ENCODE measurements at places on chromosomes 4 and X. TPM values are rescaled to one million over a fixed set of nuclear protein-coding genes. Genes with fewer than 3 reads are reported as not detected.

- H3K27ac ChIP-seq: no peak overlapping the region
- H3K4me1 ChIP-seq: no peaks in the 10 kb centered on the region
- DNase-seq: no peak
- H3K27me3 ChIP-seq: no peaks in the 10 kb centered on the region
- H3K36me3 ChIP-seq: no peaks in the 10 kb centered on the region
- H3K4me3 ChIP-seq: no peak overlapping the region
Observed at GRCh38 chrX:136694431-136695087, 46.6 kb downstream of the CD40LG start.

GRCh38 chr4:67522851-67523671 is 22.2 kb downstream of the CENPC start:
- H3K4me1 ChIP-seq: peaks cover 9% of the 10 kb centered on the region
- no peak overlapping the region for H3K4me3 ChIP-seq
- H3K27me3 ChIP-seq: no peaks in the 10 kb centered on the region
- no peak overlapping the region for H3K27ac ChIP-seq

GRCh38 chrX:136211766-136212556 is 39.2 kb downstream of the MAP7D3 start:
- H3K27ac ChIP-seq: no peak overlapping the region
- no peak overlapping the region for H3K4me3 ChIP-seq
- peaks cover 4% of the 10 kb centered on the region for H3K4me1 ChIP-seq
- no peak for DNase-seq
- no peaks in the 10 kb centered on the region for H3K36me3 ChIP-seq

GRCh38 chrX:9707306-9708033 is 58.2 kb downstream of the GPR143 start:
- no peaks in the 10 kb centered on the region for H3K4me1 ChIP-seq
- no peak overlapping the region for H3K4me3 ChIP-seq
- DNase-seq: no peak
- no peaks in the 10 kb centered on the region for H3K36me3 ChIP-seq
- no peak overlapping the region for H3K27ac ChIP-seq

GRCh38 chr4:127586922-127587571 is 45.7 kb upstream of the INTU start:
- no peak overlapping the region for H3K4me3 ChIP-seq
- H3K27me3 ChIP-seq: no peaks in the 10 kb centered on the region
- no peaks in the 10 kb centered on the region for H3K36me3 ChIP-seq

DNA sequence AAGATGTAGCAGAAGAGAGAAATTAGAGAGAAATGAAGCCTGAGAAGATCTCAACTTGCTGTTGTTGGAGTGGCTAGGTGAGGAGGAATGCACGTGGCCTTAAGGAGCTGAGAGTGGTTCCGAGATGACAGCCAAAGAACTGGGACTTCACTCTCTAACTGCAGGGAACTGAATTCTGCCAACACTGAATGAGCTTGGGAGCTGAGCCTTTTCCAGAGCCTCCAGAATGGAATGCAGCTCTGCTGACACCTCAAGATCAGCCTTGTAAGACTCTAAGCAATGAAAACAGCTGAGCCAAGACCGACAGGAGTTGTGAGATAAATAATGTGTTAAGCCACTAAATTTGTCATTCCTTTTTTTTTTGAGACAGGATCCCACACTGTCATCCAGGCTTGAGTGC is 73.0 kb downstream of the TLL1 start:
- no peaks in the 10 kb centered on the region for H3K36me3 ChIP-seq
- DNase-seq: no peak
- H3K4me1 ChIP-seq: no peaks in the 10 kb centered on the region
- H3K27ac ChIP-seq: no peak overlapping the region

DNA sequence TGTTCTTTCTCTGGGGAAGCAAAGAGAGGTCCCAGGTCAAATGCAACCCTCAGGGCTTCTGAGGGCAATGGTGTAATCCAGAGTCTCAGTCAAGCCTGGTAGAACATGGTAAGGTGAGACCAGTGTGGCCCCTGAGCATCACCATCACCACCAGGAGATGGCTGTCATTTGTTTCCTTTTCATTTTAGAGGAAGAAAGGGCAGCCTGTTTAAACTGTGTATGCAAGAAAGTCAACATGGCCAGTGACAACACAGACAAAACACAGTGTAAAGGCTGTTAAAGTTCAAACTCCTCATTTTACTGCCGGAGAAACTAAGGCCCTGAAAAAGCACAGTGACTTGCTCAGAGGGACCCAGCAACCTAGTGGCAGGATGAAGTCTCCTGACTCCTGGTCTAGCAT is 2.0 kb upstream of the EDA start:
- no peaks in the 10 kb centered on the region for H3K27me3 ChIP-seq
- no peaks in the 10 kb centered on the region for H3K36me3 ChIP-seq
- no peak overlapping the region for H3K4me3 ChIP-seq
- no peak for DNase-seq
- peaks cover 5% of the 10 kb centered on the region for H3K4me1 ChIP-seq

DNA sequence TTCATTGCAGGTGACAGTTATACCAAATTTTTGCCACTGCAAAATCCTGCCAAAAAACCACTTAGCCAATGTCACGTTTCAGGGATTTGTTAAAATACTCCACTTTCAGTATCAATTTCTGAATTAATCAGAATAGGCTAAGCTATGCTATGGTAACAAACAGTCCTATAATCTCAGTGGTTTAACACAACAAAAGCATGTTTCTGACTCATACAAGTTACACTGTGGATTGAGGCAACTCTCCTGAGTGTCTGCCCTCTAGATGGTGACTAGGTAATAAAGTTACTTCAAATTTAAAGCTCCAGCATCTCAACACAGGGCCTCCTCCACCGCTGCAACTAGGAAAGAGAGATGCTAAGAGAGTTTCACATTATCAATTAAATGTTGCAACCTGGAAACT is 23.0 kb upstream of the RADX start:
- H3K27me3 ChIP-seq: peaks cover 3% of the 10 kb centered on the region
- no peaks in the 10 kb centered on the region for H3K36me3 ChIP-seq
- H3K4me1 ChIP-seq: no peaks in the 10 kb centered on the region
- no peak for DNase-seq
- H3K4me3 ChIP-seq: no peak overlapping the region

DNA sequence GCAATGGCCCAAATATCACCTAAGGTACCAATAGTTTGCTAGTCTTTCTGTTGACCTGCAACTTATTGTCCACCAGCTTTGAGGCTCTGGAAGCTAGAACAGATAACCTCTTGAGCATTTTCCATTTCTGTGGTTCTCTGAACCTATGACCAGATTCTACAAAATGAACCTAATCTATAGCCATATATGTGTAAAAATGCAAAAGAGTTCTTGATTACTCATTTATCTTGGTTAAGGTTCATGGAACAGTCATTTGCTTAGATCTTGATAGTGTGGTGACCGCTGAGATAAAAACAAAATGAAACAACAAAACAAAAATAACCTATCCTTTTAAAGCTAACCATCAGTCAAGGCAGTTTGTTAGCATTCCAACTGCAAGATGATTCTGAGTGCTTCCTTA is 9.3 kb upstream of the GATB start:
- H3K36me3 ChIP-seq: no peaks in the 10 kb centered on the region
- H3K27me3 ChIP-seq: peaks cover 5% of the 10 kb centered on the region
- H3K27ac ChIP-seq: no peak overlapping the region
- H3K4me3 ChIP-seq: no peak overlapping the region

- no peak overlapping the region for H3K4me3 ChIP-seq
- no peak for DNase-seq
- H3K4me1 ChIP-seq: no peaks in the 10 kb centered on the region
- H3K27me3 ChIP-seq: no peaks in the 10 kb centered on the region
- H3K36me3 ChIP-seq: no peaks in the 10 kb centered on the region
- no peak overlapping the region for H3K27ac ChIP-seq
Observed at GRCh38 chr4:121551881-121552280, 144.9 kb downstream of the ANXA5 start.

DNA sequence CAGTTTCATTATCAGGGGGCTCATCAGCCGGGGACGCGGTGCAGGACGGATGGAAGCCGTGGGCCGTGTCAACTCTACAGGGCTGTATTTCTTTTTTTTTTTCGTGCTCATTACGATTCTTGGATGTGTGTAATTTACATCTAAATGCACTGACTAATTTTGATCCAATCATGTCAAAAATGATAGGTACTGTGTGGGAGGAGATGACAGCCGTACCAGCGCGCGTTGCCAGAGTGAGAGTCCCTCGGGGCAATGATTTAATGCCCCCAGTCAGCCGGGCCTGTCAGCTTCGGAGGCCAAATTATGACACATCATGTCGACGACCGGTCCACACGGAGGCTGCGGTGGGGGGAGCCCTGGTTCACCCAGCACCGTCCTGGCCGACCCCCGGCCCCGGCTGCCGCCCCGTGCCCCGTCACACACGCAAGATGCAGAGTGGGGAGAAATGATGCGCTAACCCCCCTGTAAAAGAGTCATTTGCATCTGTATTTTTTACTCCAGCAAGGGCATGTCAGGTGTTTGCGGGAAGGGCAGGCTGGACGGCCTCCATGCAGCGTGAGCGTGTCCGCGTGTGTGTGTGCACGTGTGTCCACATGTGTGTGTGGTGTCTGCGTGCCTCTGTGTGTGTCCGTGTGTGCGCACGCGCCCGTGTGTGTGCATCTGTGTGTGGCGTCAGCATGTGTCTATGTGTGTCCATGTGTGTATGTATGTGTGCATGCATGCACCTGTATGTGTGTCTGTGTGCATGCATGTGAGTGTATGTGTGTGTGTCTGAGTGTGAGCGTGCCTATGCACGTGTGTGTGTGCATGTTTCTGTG is 74.3 kb upstream of the PPP2R3B start:
- H3K36me3 ChIP-seq: no peaks in the 10 kb centered on the region
- H3K27me3 ChIP-seq: no peaks in the 10 kb centered on the region
- H3K4me3 ChIP-seq: no peak overlapping the region
- H3K4me1 ChIP-seq: no peaks in the 10 kb centered on the region
- no peak overlapping the region for H3K27ac ChIP-seq
- DNase-seq: no peak

GRCh38 chr4:10121568-10122208 is 5.1 kb upstream of the WDR1 start:
- no peak overlapping the region for H3K27ac ChIP-seq
- no peak overlapping the region for H3K4me3 ChIP-seq
- H3K36me3 ChIP-seq: no peaks in the 10 kb centered on the region

DNA sequence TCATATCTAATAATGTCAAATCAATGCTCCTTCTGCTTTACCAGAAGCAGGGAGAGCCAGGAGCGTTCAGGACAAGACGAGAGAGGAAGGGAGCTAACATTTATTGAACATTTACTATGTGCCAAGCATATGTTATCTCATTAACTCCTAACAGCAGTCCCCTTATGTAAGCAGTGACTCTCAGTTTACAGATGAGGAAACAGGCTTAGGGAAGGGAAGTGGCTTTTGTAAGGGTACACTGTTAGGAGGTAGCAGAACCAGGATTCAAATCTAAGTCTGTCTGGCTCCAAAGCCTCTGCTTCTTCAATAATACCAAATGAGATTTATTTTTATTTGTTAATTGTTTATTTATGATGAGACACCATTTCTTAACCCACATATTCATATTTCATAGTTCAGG is 2.6 kb upstream of the STARD8 start:
- H3K27ac ChIP-seq: no peak overlapping the region
- no peaks in the 10 kb centered on the region for H3K36me3 ChIP-seq
- no peak for DNase-seq
- no peak overlapping the region for H3K4me3 ChIP-seq
- peaks cover 13% of the 10 kb centered on the region for H3K27me3 ChIP-seq

GRCh38 chr4:122882857-122883735 is 39.3 kb downstream of the NUDT6 start:
- no peak overlapping the region for H3K4me3 ChIP-seq
- no peaks in the 10 kb centered on the region for H3K4me1 ChIP-seq
- no peaks in the 10 kb centered on the region for H3K27me3 ChIP-seq
- DNase-seq: no peak
- no peaks in the 10 kb centered on the region for H3K36me3 ChIP-seq

CT45A3 gene
- polyA plus RNA-seq: not detected

NKX3-2 gene
- polyA plus RNA-seq: 0.01 TPM

PCDH7 gene
- polyA plus RNA-seq: 28.1 TPM

SLC6A14 gene
- polyA plus RNA-seq: 0.74 TPM

PPP4R3C gene
- polyA plus RNA-seq: not detected
